Retina (tissue), 1 donor: ENCODE measurements at places on chromosomes 1 and 21.

DNA sequence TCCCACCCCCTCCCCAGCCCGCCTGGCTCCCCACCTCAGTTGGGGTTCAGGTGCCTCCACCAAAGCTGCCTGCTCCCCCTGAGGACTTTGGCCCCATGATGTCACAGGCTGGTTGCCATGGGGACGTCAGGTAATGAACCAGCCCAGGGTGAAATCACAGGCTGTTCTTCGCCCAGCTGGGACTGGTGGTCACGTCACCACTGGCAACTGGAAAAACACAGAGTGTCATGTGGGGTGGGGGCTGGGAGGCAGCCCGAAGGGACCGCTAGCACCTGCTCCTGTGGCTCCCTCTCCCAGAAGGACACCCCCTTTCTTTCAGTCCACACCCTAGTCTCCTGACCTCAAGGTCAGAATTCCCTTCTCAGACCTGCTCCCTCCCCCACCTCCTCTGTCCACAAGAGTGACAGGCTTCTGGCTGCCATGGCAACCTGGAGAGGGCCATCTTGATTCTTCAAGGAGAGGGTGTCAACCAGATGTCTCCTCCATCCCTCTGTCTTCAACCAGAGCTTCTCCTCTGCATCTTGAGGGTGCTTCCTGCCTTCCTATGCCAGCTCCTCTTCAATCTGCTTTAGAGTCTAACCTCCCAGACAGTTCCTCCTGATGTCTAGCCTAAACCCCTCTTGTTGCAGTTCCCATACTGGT, 6.2 kb downstream of the FAM131C start:
- DNase-seq, result no peak

GRCh38 chr1:178682886-178683285, 42.2 kb upstream of the RALGPS2 start:
- no peak for DNase-seq

- no peak for DNase-seq
These were observed 15.5 kb downstream of the HSD3B2 start for GRCh38 chr1:119430486-119430885.

DNA sequence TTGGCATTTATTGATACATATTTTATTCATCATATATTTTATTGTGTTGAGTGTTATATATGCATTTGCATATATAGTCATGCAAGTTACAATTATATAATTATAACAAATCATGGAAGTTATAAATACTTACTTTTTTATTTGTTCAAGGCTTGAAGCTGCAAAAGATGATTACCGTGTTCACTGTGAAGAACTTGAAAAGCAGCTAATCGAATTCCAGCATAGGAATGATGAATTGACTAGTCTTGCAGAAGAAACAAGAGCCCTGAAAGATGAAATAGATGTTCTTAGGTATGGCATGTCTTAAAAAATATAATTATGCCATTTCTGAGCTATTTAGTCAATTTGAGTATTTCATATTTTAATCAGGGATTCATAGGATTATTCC, 32.1 kb downstream of the HOOK1 start:
- no peak for DNase-seq

DNA sequence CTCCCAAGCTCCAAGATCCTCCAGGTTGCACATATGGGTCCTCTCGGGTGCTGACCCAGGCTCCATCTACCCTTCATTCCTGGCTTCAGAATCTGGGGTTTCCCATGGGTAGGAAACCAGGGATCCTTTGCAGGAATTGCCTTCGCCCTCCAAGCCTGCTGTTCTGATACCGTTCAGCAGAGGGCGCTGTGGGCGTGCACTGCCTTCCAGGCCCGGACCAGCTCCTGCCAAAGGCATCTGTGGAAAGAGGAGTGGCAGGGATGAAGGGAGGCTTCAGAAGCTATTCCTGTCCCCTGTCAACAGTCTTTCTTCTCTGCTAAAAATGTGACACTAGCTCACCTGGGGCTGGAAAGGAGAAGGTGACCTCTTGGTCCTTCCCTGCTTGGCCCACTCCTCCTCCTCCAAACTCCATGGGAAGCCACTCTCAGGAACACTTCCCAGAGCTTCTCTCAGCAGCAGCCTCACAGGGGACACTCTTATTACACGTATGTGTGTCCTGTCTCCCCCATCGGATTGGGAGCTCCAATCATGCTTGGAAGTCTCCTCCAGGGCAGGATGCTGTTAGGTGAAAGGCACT, 71.2 kb downstream of the VWA5B1 start:
- peak; percentile 86 for DNase-seq

- DNase-seq, result no peak
These were observed 67.8 kb downstream of the ITPKB start for GRCh38 chr1:226671277-226671676.

- DNase-seq, result peak; percentile 83
These were observed 16.6 kb downstream of the TMCC2 start for GRCh38 chr1:205244384-205244783.

DNA sequence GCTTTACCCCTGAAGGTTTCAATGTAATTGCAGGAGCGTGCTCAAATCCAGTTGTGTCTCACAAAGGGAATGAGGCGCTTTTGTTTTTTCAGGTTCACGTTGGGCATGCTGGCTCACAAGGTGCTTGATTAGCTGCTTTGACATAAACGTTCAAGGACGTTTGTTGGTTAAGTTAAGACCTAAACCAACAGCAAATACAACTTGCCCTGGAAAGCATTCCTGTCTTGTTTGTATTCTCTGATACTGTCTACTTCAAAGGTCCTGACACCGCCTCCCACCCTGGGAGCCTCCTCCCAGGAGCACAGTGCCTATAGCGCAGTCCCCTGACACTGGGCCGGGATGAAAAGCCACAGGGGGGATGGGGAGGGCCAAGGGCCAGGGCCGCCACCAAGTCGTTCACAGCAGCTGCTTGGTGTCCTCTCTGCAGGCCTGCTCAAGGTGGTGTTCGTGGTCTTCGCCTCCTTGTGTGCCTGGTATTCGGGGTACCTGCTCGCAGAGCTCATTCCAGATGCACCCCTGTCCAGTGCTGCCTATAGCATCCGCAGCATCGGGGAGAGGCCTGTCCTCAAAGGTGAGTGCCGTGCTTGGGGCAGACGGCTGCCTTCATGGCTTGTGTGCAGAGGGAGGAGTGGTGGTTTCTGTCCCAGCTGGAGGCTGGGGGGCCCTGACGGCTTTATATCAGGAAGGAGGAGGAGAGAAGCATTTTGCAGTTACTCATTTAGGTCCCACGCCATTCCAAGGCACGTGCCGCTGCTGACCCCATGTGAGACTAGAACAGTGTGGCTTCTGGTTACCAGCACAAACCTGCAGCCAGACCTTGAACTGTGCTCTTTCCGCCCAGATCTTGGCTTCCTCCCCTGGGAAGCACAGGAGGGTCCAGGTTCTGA, 6.1 kb downstream of the FAM3B start:
- no peak for DNase-seq

- DNase-seq, result no peak
These were observed 68.6 kb downstream of the SPAG17 start for GRCh38 chr1:118116401-118116800.

DNA sequence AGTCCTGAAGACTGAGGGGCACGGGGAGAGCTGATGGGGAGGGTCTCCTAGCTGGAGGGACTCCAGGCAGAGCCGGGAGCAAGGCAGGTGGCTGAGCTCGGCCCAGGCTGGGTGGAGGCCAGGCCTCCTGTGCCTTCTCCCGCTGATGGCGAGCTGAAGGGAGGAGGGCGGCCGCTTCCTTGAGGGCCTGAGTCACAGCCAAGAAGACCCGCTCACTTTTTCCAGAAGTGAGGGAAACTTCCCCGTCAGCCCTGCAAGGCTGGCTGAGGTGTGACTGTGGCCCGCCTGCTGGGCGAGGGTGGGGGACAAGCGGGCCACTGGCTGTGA, 1.7 kb upstream of the VWA1 start:
- peak; percentile 44 for DNase-seq

DNA sequence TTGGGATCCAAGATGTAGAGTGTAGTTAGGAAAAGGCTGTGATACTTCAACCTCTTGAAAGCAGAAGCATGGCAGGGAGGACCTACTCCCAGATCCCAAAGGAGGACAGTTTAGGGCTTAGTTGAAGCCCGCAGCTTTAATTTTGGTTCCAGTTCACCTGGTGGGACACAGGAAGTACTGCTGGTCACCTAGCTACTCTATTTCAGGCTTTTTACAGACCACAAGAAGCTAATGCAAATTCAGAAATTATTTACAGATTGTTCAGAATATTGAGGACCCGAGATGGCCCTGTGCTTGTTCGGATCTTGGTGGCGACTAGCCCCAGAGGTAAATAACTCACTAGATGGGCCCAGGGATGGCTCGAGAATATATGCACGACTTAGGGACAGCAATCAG, 6.4 kb upstream of the SMCP start:
- no peak for DNase-seq

DNA sequence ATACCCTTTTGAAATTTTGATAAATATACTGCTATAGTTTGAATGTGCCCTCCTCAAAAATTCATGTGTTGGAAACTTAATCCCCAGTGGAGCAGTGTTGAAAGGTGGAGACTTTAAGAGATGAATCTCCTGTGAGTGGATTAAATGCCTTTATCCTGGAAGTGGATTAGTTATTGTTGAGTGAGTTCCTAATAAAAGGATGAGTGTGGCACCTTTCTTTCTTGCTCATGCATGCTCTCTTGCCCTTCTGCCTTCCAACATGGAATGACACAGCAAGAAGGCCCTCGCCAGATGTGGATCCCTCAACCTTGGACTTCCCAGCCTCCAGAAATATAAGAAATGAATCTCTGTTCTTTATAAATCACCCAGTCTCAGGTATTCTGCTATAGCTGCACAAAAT, 51.8 kb downstream of the CD160 start:
- DNase-seq, result no peak

DNA sequence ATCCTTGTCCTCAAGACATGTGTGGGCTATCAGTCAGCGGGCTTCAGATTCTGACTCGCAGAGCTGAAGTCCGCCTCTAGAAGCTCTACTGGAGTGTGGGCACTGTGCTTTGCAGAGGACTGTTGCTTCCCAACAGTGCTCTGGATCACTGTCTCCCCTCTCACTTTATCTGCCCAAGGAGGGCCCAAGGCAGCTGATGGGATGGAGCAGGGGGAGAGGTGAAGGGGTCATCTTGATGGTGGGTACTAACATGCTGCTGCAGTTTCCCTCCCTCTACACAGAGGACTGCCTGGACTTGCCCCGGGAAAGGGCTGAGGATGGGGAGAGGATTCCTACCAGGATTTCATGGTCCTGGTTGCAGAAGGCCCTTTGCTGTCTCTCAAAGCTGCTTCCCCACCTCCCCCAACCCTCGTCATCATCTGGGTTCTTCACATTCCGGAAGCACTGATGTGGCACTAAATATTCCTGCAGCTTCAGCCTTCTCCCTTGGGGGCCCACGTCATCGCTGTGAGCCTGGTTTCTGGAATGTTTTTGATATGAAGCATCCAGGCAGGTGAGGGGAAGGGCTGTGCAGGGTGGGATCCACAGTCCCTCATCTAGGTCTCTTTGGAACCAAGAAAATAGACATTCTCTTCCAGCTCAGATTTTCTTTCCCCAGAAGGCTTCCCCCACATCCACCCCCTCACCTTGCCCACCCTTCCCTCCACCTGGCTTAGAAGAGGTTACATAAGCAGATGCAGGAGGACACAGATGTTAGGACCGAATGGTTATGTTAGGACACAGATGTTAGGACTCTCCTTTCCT, 23.2 kb downstream of the NUAK2 start:
- peak; percentile 79 for DNase-seq
